ENCODE measurements at places on chromosomes 6 and 20. TPM values are rescaled to one million over a fixed set of nuclear protein-coding genes. Genes with fewer than 3 reads are reported as not detected.

- DNase-seq: no peak
Observed at GRCh38 chr6:19558934-19559333, 278.2 kb upstream of the ID4 start.

- DNase-seq: no peak
Observed at GRCh38 chr6:3310051-3310448, 51.3 kb downstream of the PSMG4 start.

DNA sequence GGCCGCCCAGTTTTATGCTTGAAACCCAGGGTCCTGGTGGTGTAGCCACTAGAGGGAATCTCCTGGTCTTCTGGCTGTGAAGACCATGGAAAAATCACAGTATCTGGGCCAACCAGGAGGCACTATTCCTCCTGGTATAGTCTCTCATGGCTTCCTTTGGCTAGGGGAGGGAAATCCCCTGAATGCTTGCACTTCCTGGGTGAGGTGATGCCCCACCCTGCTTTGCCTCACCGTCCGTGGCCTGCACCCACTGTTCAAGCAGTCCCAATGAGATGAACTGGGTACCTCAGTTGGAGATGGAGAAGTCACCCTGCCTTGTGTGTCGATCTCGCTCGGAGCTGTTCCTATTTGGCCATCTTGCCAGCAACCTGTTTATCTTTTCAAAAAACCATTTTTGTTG is 10.1 kb upstream of the ZNF337 start:
- no peak for DNase-seq

DNA sequence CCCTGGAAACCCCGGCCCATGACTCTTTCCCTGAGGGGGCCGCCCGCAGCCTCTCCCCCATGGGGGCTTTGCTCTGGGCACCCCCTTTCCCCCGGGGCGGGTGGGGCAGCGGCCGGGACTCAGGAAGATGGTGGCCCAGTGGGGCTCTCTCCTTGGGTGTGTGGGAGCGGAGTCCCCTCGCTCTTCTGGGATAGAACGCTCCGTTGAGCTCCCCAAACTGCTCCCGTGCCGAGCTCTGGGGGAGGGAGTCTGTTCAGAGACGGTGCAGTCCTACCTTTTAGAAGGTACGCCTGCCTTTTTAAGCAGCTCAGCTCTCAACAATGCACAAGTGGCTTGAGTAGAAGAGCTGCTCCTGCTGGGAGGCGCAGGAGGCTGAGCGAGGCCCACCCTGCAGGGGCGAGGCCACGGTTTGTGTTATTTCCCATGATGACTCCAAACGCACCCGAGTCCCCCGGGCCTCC is 21.7 kb upstream of the BHLHE23 start:
- DNase-seq: no peak

DNA sequence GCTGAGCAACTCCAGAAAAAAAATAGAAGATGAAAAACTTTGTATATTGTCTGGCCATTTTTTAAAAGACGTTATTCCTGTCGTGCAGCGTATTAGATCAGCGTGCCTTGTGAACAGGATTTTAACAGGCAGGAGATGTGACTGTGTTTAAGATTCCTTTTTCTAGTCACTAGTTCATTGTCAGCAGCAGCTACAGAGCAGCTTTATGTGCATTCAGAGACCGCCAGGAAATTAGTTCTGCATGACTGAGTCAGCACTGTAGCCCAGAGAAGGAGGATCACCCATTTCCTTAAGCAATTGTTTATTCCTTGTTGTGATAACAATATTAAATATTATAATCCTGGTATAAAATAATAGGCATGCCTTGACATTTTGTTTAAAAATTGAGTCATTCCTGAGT is 75.4 kb upstream of the ADGRB3 start:
- DNase-seq: peak; percentile 94

DNA sequence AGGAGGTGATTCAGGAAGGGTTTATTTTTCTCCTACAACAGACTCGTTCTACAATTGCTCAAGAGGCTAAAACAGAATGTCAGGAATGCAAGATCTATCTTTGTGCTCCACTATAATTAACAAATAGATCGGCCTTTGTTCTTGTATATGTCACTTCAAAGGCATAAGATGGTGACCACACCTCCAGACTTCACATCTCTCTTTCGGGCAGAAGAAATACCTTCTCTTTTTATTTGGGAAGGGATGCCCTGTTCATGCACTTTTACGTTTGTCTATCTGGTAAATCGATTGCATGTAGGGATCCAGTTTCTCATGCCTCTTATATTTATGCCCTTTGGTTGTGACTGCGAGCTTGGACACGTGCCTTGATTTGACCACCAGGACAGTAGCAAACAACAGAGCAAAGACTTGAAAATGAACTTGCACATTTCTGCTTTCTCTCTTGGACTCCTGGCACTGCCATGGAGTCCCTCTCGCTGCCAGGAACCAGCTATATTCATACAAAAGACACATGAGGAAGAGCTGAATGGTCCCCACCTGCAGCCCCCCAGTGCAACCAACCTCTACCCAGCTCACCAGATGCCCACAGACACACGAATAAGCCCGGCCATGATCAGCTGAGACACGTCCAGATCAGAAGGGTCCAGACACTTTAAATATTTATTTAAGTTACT is 219.8 kb upstream of the STXBP5 start:
- no peak for DNase-seq

DNA sequence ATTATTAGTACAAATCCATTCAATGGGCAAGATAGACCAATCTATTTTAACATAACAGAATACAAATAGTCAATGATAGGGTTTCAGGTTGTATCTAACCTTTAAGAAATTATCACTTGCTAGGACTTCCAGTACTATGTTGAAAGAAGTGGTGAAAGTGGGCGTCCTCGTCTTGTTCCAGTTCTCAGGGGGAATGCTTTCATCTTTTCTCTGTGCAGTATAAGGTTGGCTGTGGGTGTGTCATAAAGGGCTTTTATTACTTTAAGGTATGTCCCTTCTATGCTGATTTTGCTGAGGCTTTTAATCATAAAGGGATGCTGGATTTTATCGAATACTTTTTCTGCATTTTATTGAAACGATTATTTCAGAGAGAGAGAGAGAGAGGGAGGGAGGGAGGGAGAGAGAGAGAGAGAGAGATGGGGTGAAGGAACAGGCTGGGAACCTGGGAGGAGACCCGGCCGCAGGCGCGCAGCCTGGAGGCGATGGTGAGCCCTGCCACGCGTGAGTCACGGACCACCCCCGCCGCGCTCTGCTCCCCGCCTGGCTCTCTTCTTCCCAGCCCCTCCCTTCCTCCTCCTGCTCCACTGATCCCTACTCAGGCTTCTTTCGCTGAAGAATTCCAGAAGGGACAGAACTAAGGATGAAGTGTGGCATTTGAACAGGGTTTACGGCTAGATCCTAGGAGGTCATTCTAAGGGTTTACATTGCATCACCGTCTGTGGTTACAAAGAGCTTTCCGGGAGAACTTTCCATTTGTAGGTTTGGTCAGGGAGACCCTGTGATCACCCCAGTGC is 45.5 kb upstream of the HLA-E start:
- DNase-seq: no peak

- no peak for DNase-seq
Observed at GRCh38 chr6:138331984-138332383, 45.7 kb upstream of the SMIM28 start.

DNA sequence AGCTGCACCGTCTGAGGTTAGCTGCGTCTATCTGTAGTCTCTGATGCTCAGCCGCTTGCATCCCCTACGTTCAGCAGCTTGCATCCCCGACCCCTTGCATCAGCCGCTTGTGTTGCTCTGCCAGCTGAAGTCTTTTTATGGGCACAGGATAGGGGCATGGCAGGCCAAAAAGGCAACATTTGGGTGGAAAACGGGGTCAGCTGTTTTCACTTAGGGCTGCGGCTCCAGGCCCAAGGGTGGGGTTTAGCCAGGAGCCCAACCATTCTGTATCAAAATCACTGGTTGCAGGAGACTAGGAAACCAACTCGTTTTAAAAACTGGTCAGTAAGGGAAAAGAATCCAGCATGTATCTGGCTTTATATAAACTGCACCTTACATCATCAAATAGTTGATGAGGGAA is 49.9 kb downstream of the FAM50B start:
- DNase-seq: no peak

DNA sequence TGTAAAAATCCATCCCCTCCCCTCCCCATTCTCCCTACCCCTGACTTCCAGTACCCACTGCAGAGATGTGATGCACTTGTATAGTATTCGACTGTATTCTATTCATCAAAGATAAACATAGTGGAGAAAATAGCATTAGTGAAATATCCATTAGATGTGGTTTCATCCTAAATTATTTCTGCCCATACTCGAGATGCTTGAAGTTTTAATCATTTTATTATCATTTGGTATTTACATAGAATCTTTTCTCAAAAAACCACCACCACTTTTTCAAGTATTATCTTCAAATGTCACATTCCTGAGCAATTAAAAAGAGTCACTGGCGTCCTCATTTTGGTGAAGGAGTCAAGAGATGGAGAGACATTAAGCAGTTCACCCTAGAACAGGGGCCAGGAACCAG is 181.9 kb downstream of the HAO1 start:
- DNase-seq: no peak

Gene OVOL2
- not detected for total RNA-seq

All from SJCRH30 (cell line).